GDM1 (cell line): ENCODE measurements at places on chromosomes 1 and 21.

DNA sequence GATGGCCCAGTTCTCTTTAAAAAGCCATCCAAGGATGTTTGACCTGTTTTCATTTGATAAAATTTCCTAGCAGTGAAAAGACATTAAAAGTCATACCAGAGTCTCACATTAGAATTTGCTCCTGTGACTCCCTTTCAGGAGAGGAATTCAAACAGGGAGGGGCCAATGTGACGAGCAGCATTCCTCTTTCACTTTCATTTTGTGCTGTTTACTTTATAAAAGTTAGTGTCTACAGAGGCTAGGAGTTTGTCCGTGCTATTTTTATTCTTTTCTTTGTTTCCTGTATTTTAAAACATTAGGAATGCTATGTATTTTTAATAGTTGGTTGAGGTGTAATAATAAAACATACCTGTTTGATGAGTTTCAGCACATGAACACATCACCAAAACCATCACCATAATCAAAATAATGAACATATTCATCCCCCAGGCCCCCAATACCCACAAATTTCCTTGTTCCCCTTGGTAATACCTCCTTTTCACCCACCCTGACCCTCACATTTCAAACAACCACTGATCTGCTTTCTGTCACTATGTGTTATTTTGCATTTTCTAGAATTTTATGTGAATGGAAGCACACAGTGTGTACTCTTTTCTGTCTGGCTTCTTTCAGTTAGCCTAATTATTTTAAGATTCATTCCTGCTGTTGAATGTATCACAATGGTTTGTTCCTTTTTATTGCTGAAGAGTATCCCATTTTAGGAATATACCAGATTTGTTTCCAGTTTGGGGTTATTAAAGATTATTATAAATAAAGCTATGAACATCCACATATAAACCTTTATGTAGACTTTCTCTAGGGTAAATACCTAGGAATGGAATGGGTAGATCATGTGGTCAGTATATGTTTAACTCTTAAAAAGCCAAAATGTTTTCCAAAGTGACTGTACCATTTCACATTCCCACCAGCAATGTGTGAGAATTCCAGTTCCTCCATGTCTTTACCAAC is 129.5 kb downstream of the TENT5C start:
- DNase-seq: no peak

DNA sequence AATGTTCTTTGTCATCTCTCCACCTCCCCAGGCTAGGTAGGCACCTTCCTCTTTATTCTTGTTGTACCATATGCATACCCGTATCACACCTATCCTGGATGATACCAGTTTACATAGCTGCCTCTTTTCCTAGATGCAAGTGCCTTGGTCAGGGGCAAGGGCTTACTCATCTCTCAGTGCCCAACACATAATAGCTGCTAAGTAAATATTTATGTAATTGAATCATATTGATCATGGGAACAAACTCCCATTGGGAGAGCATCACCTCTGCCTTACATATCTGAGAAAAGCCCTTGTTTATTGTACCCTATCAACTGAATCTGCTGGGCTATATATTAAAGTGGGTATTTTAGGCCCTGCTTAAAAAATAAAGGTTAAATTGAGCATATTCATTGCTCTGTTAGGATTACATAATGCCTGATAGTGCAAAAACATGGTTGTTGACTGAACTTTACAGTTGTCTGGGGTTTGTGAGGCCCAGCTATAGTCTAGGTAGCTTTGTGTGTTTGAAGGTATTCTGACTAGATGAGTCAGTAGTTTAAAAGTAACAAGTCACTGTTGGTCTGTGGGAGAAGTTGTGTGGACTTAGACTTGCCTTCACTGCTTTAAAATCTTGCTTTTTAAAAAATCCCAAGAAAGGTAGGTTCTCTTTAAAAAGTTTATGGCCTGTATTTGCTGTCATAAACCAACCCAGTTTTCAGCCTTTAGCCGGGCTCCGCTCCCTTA is 82.6 kb downstream of the OLFML2B start:
- no peak for DNase-seq

- no peak for DNase-seq
Measured at GRCh38 chr1:26318338-26319064, 743 bp downstream of the CD52 start.

- no peak for DNase-seq
Measured at GRCh38 chr1:4464478-4464877, 189.9 kb upstream of the AJAP1 start.

DNA sequence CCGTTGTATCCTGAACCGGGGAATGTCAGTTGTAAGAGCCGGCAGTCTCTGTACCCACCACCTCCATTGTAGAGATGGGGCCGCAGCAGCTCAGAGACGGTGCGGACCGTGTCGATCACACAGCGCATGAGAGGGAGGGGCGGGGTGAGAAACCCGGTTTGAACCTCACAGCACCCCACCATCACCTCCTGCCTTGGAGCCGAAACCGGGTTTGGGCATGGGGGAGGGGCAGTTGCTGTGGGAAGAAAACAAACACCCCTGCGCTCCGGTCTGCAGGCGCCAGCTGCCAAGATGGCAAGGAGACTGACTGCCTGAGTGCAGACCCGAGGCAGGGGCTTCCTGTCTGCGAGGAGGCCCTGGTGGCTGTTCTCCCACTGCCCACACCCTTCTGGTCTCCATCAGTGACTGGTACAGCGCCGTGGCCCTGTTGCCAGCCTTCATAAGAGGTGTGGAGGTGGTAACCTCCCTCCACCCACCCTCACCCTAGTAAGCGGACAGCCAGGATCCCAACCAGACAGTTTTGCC is 69.2 kb upstream of the SSBP3 start:
- no peak for DNase-seq

DNA sequence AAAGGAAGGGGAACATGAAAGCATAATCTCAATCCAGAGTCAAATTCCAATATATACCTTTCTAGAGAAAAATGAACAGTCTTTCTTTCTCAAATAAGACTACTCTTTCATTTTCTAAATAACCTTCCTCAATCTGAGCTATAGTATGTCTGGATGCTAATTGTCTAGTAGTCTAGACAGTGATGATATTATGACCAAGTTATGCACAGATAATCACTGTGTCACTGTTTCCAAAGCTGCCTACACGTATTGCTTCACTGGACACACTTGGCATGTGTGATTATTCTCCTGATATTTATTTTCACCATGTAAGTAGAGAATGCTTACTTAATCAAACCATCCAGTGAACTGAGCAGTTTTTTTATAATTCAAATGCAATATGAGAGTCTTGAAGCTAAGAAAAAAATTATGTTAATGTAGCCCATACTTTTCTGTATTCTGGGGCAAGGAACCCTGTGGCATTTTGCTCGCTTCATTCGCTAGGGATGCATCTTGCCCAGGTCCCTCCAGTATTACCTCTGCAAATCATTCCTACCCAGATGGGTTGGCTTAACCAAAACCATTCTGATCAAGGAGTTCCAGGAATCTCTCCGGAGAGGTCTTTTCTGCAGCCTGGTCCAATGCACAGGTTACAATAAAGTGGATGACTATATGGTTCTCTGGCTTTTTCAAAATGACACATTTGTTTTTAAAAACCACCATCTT is 303.1 kb upstream of the RUNX1 start:
- DNase-seq: no peak

GRCh38 chr1:200180821-200181220 is 153.3 kb downstream of the NR5A2 start:
- no peak for DNase-seq

- no peak for DNase-seq
Measured at GRCh38 chr1:116990612-116991151, 10.9 kb upstream of the CD101 start.

- DNase-seq: no peak
Measured at GRCh38 chr1:170410401-170411166, 121.4 kb upstream of the GORAB start.

- no peak for DNase-seq
Measured at GRCh38 chr1:176017722-176018121, 189.4 kb downstream of the COP1 start.

GRCh38 chr21:42381347-42381984 is 14.4 kb downstream of the TMPRSS3 start:
- DNase-seq: no peak

- no peak for DNase-seq
Measured at GRCh38 chr1:193185901-193186731, at the start of gene B3GALT2. Gene B3GALT2 (minus strand): TSS chr1:193186613. CDS start chr1:193181562, 5,051 bp downstream.

DNA sequence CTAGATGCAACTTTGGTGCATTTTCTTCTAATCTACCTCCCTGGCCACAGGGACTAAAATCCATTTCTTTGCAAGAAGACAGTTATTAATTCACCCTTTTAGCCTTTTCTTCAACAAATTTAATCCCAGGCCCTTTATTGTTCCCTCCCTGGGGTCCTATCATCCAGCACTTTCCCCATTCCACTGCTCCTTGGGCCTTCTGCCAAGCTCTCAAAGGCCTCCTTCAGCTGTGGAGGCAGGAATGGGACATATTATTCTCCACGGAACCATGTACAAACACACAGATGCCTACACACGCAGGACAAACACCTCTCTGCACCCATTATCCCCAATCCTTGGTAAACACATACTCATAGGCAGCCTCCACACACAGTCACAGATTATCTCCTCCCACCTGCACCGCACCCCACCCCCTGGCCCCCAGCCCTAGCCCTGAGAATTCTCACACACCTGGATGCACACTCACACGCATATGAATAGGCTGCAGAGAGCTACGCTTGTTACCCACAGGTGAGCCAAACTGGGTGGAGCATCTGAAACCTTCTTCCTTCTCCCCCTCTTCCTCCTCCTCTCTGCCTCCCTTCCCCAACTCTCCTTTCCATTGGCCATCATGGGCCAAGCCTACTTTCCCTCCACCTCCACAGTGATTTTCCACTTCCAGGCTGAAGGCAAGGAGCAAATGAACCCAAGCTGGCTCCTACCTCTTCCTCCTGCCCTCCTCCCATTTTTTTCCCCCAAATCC is 11.7 kb downstream of the TAGLN2 start:
- DNase-seq: no peak

- no peak for DNase-seq
Measured at GRCh38 chr21:45894450-45894825, 87.1 kb upstream of the COL6A1 start.

DNA sequence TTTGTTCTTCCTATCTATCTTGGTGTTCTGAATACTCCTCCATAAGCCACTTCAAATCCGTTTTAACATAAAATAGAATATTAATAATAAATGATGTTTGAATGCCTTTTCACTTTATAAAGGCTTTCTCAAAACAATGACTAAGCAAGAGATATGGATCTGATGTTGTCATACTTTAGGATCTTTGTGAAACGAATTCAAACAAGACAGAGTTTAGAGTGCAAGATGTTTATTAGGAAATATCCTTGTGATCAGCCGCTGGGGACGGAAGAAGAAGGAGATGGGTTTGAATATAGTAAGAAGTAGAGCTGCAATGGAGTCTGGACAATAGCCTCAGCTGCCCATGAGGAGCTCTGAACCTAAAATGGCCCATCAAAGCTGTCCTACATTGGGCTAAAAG is 351.8 kb downstream of the NEGR1 start:
- no peak for DNase-seq

DNA sequence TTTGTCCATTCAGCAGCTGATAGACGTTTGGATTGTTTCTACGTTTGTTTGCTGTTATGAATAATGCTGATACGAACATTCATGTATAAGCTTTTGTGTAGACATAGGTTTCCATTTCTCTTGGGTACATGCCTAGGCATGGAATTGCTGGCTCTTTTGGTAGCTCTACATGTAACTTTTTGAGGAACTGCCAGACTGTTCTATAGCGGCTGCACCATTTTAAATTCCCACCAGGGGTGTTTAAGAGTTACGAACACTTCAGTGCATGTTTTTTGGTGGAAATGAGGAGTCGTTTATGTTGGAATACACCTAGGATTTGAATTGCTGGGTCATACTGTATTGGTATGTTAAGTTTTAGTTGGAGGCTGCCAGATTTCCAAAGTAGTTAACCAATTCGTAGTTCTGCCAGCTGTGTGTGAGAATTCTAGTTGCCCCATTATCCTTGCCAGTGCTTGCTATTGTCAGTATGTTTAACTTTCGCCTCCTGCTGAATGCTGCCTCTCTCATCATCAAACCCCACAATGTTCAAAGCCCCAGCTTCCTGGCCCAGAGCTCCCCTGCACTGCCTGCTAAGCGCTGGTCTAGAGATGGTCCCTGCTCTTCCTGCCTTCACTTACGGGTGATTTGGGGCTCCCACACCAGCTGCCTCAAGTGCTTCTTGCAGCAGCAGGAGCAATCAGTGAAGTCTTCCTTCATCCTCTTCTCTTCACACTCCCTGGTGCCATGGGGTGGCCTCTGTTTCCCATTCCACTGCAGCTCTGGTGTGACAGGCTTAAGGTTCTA is 81.0 kb downstream of the MAN1C1 start:
- no peak for DNase-seq

- DNase-seq: no peak
Measured at GRCh38 chr1:27570784-27571183, 33.2 kb downstream of the AHDC1 start.
